ENCODE measurements at places on chromosomes 3 and 15.

- no peak for DNase-seq
Observed at GRCh38 chr3:139830817-139831216, 104.2 kb upstream of the CLSTN2 start.

DNA sequence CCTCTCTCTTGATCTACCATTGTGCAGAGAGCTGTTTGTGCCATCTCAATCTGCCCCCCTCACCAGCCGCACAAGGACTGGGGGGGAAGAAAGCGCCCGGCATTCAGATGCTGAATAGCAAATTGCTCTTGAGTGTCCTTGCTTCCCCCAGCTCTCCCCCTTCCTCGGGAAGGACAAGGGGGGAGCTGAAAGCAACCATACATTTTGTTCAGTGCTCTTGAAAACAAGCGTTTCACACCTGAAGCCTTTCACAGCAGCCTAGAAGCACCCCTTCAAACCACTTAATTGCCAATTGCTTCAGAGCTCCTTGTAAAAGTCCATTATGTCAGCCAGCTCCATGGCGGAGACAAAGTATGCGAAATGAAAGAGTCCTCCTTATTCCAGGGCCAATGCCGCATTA, 540.1 kb downstream of the NR2F2 start:
- DNase-seq: no peak

GRCh38 chr3:10674578-10674977, 141.4 kb upstream of the SLC6A11 start:
- no peak for DNase-seq

GRCh38 chr15:92633418-92633817, 22.2 kb downstream of the FAM174B start:
- no peak for DNase-seq

GRCh38 chr3:71219744-71220638, 363.5 kb downstream of the FOXP1 start:
- DNase-seq: no peak

DNA sequence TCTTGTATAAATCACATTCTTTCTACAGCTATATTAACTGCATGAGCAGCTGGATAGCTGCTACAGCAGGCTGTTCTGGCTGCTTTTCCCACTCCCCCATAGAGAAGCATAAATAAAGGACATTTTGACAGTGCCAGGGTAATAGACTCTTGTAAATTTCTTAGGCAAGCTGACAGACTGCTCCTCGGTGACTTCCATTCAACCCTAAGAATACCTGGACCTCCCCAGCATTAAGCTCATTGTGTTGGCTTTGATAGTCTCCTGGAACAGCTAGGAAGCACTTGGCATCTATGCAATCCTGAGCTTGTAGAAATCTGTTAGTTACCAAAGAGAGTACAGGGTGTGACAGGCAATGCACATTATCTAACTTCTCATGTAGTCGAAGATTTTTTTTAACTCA, 475.4 kb downstream of the AGBL1 start:
- DNase-seq: no peak

DNA sequence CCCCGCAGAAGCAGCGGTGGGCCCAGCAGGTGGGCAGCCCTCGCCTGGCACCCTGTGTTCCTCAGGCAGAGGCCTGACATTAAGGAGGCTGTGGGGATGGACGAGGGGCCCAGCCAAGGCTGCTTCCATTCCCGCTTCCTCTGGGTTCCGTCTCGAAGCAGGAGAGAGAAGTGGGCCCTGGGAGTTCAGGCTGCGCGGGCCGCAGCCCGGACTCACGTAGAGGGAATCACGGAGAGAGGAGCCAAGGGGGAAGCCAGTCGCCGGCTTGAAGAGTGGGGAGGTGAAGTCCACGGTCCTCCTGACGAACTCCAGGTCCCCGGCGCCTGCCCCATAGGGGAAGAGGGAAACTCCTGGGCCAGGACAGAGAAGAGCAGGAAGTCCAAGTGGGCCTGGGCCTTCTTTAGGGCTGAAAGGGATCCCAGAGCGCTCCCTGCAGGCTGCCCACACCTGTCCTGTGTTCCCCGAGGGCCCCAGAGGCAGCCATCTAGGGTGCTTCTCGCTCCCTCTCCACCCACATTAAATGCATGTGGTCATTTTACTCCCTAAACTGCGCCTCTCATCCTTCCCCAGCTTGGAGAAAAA, 37.7 kb downstream of the MUC4 start:
- no peak for DNase-seq

DNA sequence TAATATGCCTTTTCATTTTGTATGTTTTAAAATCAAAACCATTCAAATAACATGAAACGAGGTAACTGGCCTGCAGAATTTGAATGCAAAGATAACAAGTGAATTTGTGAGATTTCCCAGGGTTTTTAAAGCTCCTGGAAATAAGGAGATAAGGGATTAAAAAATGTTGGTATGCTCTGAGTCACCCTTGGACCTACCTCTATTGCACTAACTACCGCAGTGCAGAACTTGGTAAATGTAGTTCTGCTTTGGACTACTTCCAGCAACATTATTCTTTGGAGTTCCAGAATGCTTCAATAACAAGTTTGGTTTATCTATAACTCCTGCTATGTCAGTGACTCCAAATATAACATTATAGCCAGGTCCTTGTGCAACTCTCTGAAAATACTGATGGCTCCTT, 201.7 kb downstream of the GAP43 start:
- no peak for DNase-seq

- DNase-seq: no peak
Observed at GRCh38 chr3:178457511-178457910, 78.7 kb upstream of the KCNMB2 start.

DNA sequence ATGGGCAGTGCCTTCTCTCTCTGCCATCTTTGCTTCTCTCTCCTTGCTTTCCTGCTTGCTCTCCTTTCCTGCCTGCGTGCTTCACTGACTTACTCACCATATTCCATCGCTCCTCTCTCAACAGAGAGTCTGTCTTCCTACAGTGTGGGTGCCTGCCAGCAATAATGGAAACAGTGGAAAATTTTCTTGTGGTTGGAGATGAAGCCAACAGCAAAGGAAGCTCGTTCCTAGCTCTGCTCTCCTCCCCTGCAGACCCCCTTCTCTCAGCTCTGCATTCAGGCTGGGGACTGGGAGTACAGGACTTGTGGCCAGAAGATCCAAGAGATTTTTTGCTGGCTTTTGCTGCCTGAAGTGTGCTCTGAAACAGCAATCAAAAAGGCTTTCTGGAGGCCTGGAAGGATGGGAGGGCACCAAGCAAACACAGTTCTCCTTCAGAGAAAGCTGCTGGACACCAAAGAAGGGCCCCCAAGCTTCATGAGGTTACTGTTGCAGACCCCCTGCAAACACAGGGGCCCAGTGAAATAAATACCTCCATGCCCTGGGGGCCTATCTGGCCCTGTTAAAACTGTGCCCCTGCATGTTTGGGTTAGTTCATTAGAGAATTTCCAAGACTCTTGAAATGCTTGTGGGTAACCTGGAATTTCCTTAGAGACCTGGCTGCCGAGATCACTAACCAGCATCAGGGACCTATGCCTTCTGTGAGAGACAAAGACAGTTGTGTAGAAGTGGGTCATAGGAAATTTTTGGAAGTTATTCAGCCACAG, 149.9 kb upstream of the RASGRP1 start:
- no peak for DNase-seq

- DNase-seq: no peak
Observed at GRCh38 chr15:43403616-43404015, 32.7 kb downstream of the TUBGCP4 start.

GRCh38 chr15:69802432-69802831, 295.3 kb downstream of the TLE3 start:
- no peak for DNase-seq

Data from hematopoietic multipotent progenitor cell treated with erythropoietin and hydrocortisone succinate and interleukin-3 and kit ligand, for 6 days (in vitro differentiated cells).